ENCODE measurements at places on chromosomes 3 and 15. TPM values are rescaled to one million over a fixed set of nuclear protein-coding genes. Genes with fewer than 3 reads are reported as not detected.

The SLC22A14 gene
- not detected for total RNA-seq

The PIGZ gene
- under 0.01 TPM for total RNA-seq

GRCh38 chr15:97998307-97999071, 38.0 kb downstream of the ARRDC4 start:
- DNase-seq = no peak

DNA sequence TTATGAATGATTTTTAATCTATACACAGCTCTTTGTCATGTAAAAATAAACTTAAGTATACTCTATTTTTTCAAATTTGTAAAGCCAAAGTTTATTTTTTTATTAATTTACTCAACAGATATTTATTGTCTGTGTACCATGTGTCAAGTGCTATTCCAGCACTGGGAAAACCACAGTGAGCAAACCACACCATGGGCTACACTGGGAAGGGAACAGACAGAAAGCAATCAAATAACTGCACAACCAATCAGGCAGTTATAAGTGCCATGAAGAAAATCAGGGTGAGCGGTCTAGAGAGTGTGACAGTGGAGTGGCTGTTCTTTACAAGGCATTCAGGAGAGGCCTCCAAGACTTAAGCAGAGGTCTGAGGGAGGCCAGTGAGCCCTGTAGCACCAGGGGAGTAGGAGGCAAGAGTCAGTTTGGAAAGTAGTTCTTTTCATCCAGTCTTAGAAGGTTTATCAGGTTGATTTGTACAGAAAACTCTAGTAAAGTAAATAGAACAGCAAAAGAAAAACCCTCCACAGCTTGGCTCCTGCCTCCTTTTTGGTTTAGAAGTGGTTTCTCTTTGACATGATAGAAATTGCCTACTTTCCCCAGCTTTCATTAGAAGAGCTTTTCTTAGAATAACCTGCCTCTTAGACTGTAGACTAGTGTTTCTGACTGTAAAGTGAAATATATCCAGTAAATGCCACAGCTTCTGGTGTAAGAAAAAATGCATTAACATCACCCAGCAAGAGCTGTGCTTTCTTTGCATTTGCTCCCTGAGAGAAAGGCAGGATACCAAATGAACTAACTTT, 13.7 kb downstream of the EIF2AK4 start:
- DNase-seq = no peak

The PLA2G4E gene
- not detected for total RNA-seq

The CCR3 gene
- total RNA-seq = not detected

The HGD gene
- total RNA-seq = not detected

DNA sequence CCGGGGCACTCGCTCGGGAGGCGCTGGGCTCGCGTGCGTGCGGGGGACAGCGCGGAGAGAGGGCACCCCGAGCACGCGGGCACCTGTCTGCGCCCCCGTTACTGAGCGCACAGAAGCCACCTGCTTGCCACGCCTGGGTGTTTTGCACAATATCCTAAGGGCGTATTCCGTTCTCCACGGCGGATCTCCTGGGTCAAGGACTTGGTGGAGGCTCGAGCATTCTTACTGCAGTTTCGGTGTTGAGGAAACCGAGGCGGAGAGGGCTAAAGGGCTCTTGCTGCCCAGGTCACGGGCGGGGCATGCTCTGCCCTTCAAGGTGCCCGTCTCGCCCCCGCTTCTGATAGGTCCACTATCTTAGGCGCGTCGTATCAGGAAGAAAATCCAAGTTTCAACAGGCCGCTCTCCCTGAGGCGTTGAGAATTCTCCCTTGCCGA, 526 bp downstream of the GPD1L start:
- DNase-seq = no peak

- peak; percentile 24 for DNase-seq
Observed at GRCh38 chr3:133443649-133444422, 44.0 kb downstream of the BFSP2 start.

The CCDC13 gene
- total RNA-seq = 0.28 TPM

DNA sequence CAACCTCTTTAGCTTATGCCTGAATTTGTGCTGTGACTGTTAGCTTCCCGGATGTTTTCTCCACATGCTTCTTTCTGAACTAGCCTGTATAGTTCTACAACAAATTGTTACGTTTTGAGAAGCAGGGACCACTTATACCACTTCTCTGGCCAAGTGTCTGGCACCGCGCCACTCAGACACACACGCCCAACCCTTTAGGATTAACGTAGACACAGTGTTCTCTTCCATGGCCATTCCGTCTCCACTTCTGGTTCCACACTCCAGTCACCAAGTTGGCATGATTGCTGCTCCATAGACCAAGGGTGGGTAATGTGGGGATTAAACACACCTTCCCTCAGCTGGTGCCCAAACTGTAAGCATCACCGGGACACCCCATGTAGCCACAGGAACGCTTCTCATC, 755 bp upstream of the TMEM108 start:
- DNase-seq = no peak

- DNase-seq = peak; percentile 12
Observed at GRCh38 chr15:75203017-75203907, 1.6 kb downstream of the C15orf39 start.

DNA sequence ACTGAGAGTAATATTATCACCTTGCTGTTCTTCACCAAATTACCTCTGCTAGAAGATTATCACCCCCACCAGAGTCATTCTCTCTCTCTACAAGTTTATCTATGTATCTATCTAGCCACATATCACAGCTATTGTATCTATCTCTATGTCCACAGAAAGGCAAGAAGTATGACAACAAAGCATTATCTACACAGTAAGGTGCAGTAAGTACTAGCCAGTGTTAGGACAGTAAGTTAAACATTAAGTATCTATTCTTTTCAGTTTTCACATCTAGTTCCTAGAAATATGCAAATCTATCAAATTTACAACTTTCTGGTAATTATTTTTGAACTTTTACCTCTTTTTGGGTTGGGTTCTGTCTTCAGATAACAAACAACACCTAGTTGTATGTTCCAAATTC, 26.5 kb upstream of the XXYLT1 start:
- no peak for DNase-seq

DNA sequence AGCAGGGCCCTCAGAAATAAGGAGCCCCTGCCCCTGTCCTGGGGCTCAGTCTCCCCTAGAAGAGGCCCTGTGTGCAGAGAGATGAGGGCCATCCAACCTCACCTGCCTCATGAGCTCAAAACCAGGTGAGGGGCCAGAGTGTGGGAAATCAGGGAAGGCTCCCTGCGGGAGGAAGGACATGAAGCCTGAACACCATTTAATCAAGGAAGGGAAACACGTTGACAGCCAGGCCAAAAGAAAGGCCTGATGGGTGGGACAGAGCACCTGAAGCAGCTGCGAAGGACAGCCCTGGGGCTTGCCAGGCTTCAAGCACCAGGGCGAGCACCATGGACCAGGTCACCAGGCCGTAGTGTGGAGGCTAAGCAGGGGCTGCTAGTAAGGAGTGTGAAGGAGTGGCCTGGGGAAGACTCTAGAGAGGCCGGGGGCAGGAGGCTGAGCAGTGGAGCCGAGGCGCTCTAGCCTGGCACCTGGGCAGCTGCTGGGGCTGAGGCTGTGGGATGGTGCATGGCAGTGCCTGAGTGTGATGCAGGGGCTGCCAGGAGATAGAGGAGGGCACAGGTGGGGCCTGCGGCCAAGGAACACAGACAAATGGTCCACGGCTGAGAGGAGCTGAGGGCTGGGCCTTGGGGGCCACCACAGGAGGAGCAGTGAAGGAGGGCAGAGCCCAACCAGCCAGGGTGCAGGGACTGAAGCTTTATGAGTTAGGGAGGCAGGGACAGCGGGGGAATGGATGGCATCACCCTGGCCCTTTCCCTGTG, 16.1 kb downstream of the ACAA1 start:
- no peak for DNase-seq

DNA sequence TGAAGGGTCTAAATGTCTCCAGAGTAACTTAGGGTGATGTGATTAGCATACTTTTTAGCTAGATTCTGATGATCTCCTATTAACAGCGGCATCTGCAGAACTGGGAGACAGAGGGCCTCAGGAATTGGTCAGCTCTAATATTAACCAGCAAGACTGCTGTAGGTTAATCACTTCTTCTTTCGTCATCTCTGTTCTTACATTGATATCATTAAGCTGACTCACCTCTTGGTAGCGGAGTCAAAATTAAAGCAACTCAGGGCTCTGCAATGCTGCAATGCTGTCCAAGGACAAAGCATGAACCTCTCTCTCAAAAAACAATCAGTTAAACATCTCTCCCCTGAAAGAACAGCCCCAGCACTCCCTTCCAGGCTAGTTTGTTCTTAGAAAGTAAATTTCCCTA, 57.5 kb upstream of the TRA2B start:
- peak; percentile 91 for DNase-seq

DNA sequence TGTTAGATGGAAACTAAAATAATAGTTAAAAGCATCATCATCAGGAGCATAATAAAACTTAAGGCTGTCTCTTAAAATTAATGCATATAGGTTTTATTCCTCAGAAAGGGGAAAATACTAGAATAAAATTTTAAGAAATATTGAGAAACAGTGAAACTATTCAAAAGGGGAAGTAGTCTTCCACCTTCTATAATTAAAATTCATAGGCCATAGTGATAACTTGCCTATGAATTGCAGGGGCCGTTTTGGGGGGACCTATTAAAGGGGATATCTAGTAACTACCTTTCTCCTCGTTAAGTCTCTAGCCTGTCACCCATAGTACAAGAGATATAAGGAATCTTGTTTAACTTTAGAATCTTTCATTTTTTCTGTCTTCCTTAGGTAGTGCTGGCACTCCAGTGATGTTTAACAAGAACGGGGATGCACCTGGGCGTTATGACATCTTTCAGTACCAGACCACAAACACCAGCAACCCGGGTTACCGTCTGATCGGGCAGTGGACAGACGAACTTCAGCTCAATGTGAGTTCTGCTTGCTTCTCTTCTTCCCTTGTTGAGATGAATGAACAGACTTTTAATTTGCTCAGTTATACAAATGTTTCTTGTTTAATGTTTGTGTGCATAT, 600.4 kb downstream of the GRM7 start:
- no peak for DNase-seq

DNA sequence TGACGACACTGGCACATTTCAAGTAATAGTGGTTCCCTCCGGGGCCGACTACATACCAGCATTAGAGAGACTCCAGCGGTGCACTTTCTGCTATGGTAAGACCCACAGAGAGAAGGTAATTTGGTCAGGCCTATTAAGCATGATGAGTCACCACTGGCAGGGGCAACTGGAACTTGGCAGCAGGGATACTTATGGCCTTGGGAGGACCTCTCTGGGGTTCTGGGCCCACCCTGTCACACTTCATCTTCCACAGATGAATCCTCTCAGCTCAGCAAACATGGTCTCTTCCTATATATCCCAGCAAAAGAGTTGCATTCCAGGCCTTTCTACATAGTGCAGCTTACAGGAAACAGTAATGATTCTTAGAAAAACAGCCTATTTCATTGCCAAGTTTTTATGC, 88.0 kb downstream of the PIK3R4 start:
- DNase-seq = peak; percentile 36

DNA sequence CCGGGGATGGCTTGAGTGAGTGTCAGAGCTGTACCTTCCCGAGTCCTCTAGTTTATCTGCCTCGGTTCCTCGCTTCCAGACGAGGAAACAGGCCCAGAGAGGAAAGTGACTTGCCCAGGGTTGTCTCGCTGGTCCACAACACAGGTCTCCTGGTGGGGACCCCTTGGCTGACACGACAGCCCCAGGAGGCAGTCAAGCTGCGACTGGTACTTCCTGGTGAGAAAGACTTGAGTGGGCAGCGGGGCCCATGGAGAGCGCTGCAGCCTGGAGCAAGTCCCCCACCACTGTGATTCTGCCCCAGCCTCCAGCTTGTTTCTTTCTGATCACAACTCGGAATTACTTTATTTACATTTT, 600 bp upstream of the CHRNA5 start:
- no peak for DNase-seq

The LCTL gene
- total RNA-seq = 8.9 TPM

The BMF gene
- total RNA-seq = 1.7 TPM

- peak; percentile 28 for DNase-seq
Observed at GRCh38 chr3:174862666-174863065, 3.5 kb downstream of the NAALADL2 start.

The RTP1 gene
- total RNA-seq = not detected

DNA sequence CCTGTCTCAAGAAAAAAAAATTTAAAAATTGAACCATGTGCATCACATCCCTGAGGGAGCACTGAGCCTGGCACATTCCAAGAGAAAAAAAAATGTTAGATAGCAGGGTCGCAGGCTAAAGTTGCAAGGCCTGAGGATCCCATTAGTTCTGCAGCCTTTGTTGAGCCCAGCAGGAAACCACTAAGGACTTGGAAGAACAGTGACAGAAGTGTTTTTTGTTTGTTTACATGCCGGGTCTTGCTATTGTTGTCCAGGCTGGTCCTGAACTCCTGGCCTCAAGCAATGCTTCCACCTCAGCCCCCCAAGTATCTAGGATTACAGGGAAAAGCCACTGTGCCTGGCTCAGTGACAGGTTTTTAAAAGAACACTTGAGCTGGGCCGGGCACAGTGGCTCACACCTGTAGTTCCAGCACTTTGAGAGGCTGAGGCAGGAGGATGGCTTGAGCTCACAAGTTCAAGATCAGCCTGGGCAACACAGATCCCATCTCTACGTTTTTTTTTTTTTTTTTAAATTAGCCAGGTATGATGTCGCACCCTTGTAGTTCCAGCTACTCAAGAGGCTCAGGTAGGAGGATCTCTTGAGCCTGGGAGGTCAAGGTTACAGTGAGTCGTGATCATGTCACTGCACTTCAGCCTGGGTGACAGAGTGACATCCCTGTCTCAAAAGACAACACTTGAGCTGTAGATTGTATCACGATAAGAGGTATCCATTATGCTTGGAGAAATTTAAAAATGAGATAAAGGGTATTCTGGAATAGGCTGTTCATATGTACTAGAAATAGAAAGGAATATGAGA, 15.2 kb downstream of the CHAC1 start:
- no peak for DNase-seq

DNA sequence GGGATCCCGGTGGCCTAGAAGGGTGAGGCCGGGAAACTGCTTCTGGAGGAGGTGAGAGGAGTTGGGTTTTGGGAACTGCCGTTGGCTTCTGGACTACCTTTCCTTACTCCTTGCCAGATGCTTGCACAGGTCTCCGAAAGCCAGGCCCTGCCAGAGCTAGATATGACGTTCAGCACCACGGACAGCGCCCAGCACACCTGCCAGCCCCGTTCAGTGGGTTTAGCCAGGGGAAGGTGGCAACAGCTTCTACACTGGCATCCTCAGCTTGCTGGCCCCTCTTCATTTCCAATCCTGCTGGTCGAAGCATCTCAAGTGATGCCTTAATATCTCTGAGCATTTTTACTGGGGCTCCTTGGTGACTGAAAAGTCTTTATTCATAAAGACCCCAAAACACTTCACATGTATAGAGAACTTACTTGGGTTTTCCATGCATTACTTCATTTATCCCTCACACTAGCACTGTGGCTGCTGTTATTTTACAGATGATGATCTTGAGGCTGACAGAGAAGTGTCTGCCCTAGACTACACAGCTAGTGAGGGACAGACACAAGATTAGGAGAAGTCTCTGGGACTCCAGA, 21.9 kb downstream of the HCN4 start:
- peak; percentile 20 for DNase-seq

GRCh38 chr3:175716446-175716845, 857.3 kb downstream of the NAALADL2 start:
- DNase-seq = peak; percentile 61

GRCh38 chr3:52174896-52175295, 20.7 kb upstream of the POC1A start:
- DNase-seq = no peak

- no peak for DNase-seq
Observed at GRCh38 chr3:39766433-39766832, 43.0 kb upstream of the MYRIP start.

The ATP6V1A gene
- total RNA-seq = 98.0 TPM

Measured in IMR-90 (cell line).